ENCODE measurements at places on chromosomes 11 and 22.

DNA sequence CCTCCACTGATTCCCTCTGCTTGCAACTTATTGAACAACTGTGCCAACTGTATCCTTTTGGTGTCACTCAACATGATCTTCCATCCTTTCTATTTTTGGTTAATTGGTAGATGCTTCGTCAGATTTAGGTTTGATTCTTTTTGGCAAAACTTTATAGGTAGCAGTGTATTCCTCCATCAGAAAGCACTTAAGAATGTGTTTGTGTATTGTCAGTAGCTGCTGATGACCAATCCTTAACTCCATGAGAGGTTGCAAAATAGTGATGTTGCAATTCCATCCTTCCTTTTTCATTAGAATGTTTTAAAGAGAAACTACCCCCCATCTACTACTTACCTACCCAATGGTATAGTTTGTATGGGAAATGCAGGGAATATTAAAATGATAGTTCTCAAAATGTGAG lies 22.1 kb downstream of the FAM76B start:
- no peak for DNase-seq

DNA sequence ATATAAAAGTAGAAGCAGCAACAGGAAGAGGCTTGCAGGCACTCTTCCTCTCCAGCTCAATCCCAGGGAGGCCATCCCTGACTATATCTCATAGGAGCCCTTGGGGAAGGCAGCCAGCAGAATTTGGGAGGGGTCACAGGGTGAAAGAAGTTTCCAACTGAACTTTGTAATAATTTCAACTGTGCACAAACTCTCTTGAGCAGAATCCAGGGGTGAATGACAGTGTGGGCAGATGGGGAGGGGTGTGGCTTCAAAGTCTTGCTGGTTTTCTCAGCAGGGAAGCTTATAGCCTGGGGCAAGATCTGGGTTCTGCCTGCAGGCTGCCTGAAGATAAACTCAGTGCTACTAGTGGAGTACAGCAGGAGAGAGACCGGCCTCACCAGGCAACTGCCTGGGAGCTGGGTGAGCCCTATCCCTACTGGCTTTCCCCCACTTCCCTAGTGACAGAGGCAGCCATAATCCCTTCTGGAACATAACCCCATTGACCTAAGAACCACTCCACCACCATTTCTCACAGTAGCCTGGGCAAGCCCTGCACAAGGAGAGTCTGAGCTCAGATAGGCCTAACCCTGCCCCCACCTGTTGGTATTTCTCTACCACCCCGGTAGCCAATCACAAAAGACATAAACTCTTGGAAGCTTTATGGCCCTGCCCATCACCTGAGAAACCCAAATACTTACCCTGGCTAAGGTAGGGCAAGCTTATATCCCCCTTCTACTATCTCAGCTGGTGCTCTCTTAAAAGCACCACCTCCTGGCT lies 17.8 kb upstream of the TTC12 start:
- peak; percentile 83 for DNase-seq

GRCh38 chr11:113833151-113833550 lies 42.2 kb downstream of the USP28 start:
- DNase-seq, result no peak

GRCh38 chr11:13277768-13278608 lies at the start of gene BMAL1:
Gene BMAL1 (plus strand): TSS chr11:13277790. CDS start chr11:13354309, 76,519 bp downstream.
- DNase-seq, result peak; percentile 19

DNA sequence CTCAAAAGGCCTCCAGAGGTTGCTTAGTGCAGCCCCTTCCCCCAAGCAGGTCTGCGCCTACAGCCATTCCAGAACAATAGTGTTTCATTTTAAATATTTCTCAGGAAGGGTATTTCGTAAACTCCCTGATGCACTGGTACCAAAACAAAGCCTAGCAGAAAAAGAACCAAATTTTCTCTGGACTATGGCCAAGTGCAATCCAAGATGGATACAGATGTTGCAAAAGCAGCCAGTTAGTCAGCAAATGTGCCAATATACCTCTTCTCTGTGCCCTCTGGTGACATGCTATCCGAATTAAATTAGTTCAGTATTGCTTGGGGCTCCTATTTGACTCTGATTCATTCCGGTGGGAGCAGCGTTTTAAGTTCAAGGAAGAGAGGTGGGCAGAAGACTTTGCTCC lies 247.8 kb downstream of the NTM start:
- no peak for DNase-seq

DNA sequence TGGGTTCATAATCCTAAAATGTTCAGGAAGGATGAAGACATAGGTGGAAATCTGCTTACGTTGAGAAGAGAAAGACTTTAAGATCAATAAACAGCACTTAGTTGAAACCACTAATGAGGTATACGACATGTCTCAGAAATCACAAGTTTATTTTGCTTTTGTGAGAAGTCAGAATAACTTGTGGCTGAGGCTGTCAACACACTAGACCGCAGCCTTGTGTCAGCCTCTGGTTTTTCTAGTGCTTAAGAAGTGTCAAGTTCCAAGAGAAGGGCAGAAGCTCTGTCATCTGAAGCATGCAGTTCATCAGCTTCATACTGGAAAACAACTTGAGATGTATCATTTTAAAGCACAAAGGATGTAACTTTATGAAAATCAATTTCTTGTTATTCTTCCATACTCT lies 420.9 kb downstream of the METTL15 start:
- no peak for DNase-seq

- no peak for DNase-seq
These were observed 103.8 kb downstream of the GRIK4 start for GRCh38 chr11:120615391-120615790.

- no peak for DNase-seq
These were observed 107.7 kb downstream of the CRYBB2 start for GRCh38 chr22:25327018-25327755.

DNA sequence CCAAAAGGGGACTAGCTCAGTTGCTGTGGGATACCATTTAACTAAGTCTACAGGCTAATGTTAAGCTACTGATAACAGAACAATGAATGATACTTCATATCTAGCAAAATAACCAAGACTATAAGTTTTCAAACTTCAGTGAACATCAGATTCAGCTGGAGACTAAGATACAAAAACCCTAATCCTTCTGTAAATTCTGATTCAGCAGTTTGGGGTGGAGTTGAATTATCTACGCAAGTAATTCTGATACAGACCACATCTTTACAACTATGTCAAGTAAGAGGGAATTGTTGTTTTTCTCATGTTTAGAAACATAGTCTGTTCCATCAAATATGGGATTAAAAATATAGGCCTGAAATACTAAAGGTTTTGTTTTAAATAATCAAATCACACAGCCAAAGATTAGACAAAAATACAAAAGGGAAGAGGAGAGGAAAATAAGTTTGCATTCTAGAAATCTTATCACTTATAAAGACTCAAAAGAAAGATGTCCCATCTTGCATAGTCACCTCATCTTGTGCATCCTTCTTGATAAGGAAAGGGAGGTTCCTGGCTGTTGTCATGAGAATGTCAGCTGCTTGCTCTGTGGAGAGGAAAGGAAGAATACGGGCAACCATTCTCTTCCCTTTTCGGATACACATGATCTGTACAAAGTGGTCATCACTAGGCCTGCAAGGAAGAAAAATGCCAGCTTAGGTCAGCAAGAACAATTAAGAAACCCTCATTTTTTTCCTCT lies 21.4 kb downstream of the PATL1 start:
- DNase-seq, result no peak

- no peak for DNase-seq
These were observed 544.9 kb downstream of the TBC1D22A start for GRCh38 chr22:47307326-47307725.

DNA sequence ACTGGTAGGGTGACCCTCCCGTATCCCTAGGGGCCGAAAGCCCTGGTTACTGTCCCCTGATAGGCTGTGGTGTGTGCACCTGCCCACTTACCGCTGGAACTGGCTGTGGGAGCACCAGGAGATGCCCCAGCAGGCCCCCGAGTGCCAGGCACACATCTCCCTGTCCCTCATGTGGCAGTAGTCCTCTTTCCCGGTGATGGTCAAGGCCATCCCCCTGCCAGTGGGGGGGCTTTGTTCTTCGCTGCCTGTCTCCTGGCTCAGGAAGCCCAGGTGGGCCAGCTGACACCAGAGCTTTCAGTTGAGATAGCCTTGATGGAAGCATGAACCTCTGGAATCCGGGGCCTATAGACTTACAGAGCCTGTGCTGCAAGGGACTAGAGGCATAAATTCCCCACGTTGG lies 100.5 kb downstream of the MPPED1 start:
- DNase-seq, result no peak

GRCh38 chr22:43013355-43014315 lies 1.3 kb downstream of the PACSIN2 start:
- no peak for DNase-seq
